CD4-positive, alpha-beta T cell treated with Interleukin-4 for 1 hour (primary cell): ENCODE measurements at places on chromosomes 7 and 10.
A peak's percentile ranks its signal among the peaks of the same experiment; 100 is the strongest.

DNA sequence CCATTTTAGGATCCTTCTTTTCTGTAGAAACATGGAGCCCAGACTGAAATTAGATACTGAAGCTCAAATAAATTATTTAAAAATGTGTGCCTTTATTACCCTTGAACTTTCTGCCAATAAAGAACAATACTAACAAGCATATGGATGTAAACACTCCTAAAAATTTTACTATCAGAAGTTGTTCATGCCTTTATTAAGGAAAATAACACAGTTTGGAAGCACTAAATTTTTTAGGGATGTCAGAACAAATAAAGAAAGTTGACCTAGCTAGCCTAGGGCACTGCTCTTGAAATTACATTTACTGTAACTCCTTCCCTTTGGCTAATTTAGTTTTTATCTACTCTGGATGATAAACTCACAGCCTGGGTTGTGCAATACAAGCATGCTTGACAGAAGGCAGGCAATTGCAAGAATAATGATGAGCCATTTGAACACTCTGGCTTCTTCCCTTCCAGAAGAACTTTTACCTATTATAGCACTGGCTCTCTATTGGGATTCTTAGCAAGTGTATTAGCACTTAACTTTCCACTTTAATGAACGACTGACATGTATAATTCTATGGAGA is 351.7 kb upstream of the C7orf33 start:
- DNase-seq: no peak

- no peak for DNase-seq
Measured at GRCh38 chr10:36441557-36441956, 683.8 kb upstream of the ANKRD30A start.

GRCh38 chr10:87734987-87735827 is 75.5 kb downstream of the PAPSS2 start:
- no peak for DNase-seq

GRCh38 chr10:29714096-29714874 is 79.5 kb upstream of the SVIL start:
- DNase-seq: no peak

DNA sequence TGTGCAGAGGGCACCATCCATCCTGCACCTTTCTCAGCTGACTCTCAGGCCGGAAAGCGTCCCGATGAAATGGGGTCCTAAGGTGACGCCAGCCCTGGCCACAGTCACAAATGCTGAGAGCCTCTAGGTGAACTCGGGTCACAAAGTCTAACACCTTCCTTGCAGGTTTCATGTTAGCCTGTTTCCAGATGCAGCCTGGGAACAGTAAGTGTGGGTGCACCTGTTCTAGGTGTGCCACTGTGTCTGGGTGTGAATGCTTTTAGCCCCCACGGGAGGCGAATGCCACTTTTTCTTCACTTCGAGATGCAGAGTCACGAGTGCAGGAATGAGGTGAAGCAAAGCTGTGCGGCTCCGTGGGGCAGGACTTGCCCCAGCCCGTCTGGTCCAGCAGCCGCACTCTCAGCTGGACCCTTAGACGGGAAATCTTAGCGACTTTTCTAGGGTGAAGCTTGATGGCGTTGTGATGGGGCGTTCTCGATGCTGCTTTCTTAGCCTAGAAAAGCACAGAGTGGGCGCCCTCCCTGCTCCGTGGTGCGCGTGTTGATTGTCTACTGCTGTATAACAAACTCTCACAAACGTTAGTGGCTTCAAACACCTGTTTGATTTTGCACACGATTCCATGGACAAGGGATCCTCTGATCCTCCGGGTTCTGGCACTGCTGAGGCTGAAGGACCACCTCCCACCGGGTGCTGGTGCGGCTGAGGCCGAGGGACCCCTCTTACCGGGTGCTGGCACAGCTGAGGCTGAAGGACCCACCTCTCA is 13.6 kb upstream of the VIPR2 start:
- DNase-seq: no peak

- no peak for DNase-seq
Measured at GRCh38 chr7:108589199-108589598, 19.5 kb downstream of the DNAJB9 start.

GRCh38 chr10:70744617-70745143 is 40.5 kb downstream of the TBATA start:
- no peak for DNase-seq

DNA sequence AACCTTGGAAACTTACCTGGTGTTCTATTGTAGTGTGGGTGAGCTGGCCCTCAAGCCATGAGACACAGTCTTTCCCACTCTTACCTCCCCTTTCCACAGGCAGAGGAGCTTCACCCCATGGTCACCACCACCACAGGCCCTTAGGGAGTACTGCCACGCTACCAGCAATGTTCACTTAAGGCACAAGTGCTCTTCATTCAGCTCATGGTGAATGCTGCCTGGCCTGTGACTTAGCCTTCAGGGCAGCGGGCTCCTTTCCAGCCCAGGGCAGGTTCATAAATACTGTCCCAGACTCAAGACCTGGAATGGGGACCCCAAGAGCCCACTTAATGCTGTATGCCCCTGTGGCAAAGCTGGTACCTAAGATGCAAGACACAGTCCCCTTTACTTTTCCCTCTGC is 109.4 kb downstream of the MYO3A start:
- no peak for DNase-seq

DNA sequence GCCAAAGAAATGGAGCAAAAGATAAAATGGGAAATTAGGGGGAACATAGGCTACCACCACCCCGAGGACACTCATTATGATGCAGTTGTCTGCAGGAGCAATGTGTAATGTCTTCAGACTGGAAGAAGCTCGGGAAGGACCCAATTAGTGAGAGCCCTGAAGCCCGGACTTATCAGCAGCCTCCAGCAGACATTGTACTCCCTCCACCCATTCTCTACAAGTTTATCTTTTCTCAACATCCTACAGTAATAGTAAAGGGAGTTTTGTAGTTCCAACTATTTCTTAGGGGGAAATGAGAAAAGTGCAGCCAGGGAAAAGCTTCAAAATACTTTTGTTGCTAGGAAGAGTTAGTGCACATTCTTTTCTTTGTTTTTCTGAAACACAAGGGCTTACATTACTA is 657.3 kb upstream of the COBL start:
- no peak for DNase-seq

GRCh38 chr10:62726142-62726541 is 78.4 kb upstream of the ADO start:
- no peak for DNase-seq

GRCh38 chr10:725786-726185 is 36.3 kb upstream of the DIP2C start:
- no peak for DNase-seq

DNA sequence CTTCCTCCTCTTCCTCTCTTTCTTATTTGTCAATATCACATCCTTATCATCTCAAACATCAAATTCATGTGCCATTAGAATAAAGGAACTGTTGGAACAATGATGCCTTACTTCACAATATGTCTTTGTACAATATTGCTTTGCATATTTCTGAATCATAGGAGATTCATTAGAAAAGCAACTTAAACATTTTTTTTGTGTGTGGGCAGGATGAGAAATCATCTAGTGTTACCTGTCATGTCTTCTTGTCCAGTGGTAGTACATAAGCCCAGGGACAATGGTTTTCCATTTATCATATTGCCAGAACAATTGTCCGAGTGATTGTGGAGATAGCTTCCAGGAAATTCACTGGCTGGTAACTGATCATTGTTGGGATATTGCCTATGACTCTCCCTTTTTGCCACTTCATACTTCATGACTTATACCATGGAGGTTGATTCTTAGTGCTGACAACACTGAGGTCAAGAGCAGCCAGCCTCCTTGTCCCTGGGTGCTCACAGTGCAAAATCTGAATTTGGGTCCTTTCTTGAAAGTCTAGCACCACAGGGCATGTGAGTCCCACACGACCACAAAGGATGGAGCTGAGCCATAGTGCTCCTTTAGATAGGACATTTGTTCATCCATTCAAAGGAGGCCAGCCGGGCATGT is 215.0 kb downstream of the MDFIC start:
- no peak for DNase-seq

DNA sequence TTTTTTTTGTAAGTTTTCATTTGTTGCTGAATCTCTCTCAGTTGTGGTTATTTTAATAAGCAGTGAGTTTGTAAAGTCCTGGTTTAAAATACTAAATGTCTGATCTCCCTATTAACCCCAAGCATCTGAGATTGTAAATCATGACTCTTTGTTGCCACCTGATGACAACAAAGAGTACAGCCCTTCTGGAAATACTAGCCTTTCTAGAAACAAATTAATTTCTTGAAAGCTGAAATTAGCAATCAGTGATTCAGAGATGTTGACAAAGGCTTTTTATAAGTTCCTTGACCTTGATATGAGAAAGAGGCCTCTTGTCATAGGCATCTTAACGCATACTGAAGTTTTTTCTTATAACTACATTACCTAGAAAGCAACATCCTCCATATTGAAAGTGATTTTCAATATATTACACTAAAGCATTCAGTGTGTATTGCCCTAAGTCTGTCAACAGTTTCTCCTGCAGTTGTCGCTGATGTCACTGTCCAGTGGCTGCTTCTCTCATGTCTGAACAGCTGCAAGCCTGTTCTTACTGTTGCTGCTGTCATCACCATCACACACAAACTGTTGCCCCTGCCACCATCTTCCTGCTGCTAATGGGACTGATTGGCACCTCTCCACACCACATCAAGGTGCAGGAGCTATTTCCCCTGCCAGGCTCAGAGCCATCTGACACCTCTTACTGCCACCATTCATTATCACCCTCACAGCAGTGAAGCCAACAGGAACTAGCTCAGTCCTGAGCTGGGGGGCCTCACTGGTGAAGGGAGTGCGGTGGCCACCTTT is 95.1 kb upstream of the LRGUK start:
- DNase-seq: peak; percentile 4

DNA sequence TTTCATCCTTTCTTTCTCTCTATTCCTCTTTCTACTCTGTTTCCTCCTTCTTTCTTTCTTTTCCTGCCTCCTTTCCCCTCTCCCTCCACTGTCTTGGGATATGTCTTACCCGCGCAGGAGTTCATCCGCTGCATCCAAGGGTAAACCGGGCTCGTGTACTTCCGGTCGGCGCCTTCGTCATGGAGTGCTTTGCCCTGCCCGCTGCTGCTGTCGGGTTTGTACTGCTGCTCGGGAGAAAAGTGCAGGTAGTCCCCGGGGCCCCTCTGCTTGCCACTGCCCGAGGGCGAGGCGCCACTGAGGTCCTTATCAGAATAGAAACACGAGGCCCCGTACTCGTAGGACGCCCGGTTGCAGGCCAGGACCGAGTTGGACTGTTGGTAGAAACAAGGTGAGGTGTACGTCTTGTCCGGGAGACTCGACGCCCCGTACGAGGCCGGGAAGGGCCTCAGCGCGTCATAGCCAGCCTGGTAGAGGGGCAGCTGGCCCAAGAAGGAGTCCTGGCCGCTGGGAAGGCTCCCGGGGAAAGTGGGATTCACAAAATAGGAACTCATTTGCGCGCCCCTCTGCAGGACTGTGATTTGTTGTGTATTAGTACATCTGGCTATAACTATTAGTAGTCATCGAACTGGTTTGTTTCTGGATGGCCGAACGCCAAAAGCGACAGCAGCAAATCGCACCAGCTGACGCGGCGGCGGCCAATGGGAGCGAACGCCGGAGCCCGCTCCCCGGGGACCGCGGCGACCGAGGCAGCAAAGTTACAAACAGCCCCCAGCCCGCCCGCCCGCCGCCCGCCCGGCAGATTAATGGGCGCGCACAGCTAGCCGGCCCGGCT is at the start of gene HOXA6:
Gene HOXA6 (minus strand): TSS at position 576 of the 832 bp plus-strand sequence. CDS start 25 bp downstream, at position 551.
- DNase-seq: no peak

- no peak for DNase-seq
Measured at GRCh38 chr10:47376522-47377220, 7.4 kb downstream of the ZNF488 start.

- DNase-seq: no peak
Measured at GRCh38 chr7:138207555-138207971, 131.3 kb downstream of the AKR1D1 start.

- DNase-seq: no peak
Measured at GRCh38 chr10:16001581-16001980, 141.3 kb upstream of the MINDY3 start.

GRCh38 chr7:116216956-116217571 is 6.7 kb downstream of the TES start:
- peak; percentile 41 for DNase-seq

- DNase-seq: no peak
Measured at GRCh38 chr7:157537056-157537455, 200.3 kb downstream of the DNAJB6 start.

GRCh38 chr7:127654404-127655394 is 2.7 kb downstream of the SND1 start:
- no peak for DNase-seq

DNA sequence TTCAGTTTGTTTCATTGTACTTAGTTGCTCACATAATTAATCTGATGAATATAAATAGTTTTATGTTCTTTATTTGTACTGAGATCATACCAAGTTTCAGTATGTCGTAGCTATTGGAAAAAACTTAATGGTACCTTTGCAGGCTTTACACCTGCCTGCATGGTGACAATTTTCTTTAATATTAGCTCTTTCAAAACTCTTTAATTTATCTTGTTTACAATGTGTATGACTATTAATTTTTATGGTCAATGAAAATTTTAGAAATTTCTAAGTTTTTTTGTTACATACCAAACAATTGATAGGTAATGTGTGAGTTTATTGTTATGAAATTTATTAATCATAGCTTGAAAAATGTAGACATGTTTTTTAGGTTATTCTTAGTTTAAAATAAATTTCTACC is 4.0 kb downstream of the DYNC2I1 start:
- no peak for DNase-seq

DNA sequence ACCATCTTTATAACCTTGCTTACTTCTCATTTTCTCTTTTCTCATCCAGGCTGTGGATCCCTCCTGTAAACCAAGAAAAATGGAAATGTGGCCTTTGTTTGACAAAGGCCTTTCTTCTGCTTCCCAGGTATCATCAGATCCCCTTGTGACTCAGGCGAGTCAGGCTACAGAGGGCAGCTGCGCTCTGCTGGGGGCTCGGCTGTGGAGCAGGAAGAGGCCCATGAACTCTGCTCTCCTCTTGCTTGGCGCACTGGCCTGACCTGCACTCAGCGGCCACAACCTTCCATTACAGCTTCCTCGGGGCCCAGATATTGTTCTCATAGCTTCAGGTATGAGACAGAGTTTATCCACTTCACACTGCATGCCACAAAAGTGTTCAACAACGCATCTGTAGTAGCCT is 457.6 kb upstream of the COBL start:
- no peak for DNase-seq

- DNase-seq: no peak
Measured at GRCh38 chr10:4006051-4006450, 221.0 kb upstream of the KLF6 start.

- DNase-seq: no peak
Measured at GRCh38 chr7:78161781-78162180, 363.2 kb downstream of the PHTF2 start.

DNA sequence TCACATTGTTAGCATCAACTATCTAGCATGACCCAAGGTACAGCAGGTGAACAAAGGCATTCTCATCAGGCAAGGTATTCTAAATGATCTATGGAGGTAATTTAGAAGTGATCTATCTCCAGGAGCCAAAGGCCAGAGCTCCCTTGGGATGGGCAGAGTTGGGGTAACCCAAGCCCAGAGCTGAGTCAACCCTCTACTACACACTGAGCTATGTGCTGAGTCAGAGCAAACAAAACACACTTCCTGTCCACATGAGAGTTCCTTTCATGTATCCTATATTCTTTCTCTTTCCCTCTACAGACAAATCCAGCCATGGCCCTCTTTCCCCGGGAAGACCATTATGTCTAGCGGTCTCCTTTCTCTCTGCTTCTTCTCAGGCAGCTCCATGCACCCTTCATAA is 68.2 kb upstream of the AGK start:
- DNase-seq: no peak
